ENCODE measurements at places on chromosomes 7 and 10.

GRCh38 chr10:34889004-34889869 is 74.1 kb upstream of the PARD3 start:
- H3K27me3 ChIP-seq, result no peaks in the 10 kb centered on the region
- H3K4me1 ChIP-seq, result peaks cover 11% of the 10 kb centered on the region
- H3K36me3 ChIP-seq, result no peaks in the 10 kb centered on the region
- DNase-seq, result no peak
- H3K27ac ChIP-seq, result no peak overlapping the region

DNA sequence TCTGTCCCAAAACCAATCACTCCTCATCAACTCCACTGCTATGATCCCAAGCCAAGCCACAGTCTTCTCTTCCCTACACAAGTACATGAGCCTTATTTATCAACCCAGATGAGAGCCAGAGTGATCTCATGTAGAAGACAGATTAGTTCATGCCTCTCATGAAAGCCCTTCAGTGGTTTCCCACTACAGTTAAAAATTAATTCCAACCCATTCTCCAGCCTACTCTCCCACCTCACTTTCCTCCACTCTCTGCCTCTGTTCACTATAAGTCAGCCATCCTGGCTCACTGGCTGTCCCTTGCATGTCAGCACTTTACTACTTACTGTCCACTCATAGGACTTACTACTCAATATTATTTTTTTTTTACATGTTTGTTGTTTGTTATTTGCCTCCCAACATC is 67.3 kb downstream of the CACUL1 start:
- H3K27ac ChIP-seq, result no peak overlapping the region
- no peaks in the 10 kb centered on the region for H3K27me3 ChIP-seq
- H3K4me3 ChIP-seq, result no peak overlapping the region
- no peaks in the 10 kb centered on the region for H3K4me1 ChIP-seq
- no peaks in the 10 kb centered on the region for H3K36me3 ChIP-seq
- DNase-seq, result no peak

GRCh38 chr7:138515001-138515528 is 55.0 kb downstream of the TRIM24 start:
- no peaks in the 10 kb centered on the region for H3K27me3 ChIP-seq
- H3K4me1 ChIP-seq, result no peaks in the 10 kb centered on the region
- DNase-seq, result no peak

- no peak overlapping the region for H3K4me3 ChIP-seq
- H3K27ac ChIP-seq, result peak overlapping the region; percentile 27
- H3K4me1 ChIP-seq, result peaks cover 9% of the 10 kb centered on the region
- no peaks in the 10 kb centered on the region for H3K36me3 ChIP-seq
- DNase-seq, result no peak
These were observed 23.6 kb upstream of the CD36 start for GRCh38 chr7:80614851-80615271.

Data from vagina (tissue), 2 donors.